ENCODE measurements at places on chromosomes 12 and 14. TPM values are rescaled to one million over a fixed set of nuclear protein-coding genes. Genes with fewer than 3 reads are reported as not detected.
A peak's percentile ranks its signal among the peaks of the same experiment; 100 is the strongest.

LUM gene
- total RNA-seq = 0.69 TPM

CCT2 gene
- 398 TPM for total RNA-seq

GSG1 gene
- not detected for total RNA-seq

- H3K27ac ChIP-seq = no peak overlapping the region
- DNase-seq = no peak
- no peaks in the 10 kb centered on the region for H3K36me3 ChIP-seq
Measured at GRCh38 chr12:105995961-105996431, 142.8 kb downstream of the NUAK1 start.

- no peaks in the 10 kb centered on the region for H3K36me3 ChIP-seq
- no peak for DNase-seq
- H3K4me3 ChIP-seq = no peak overlapping the region
- H3K4me1 ChIP-seq = no peaks in the 10 kb centered on the region
- H3K27ac ChIP-seq = no peak overlapping the region
Measured at GRCh38 chr14:69688299-69688649, 76.9 kb downstream of the SUSD6 start.

DNA sequence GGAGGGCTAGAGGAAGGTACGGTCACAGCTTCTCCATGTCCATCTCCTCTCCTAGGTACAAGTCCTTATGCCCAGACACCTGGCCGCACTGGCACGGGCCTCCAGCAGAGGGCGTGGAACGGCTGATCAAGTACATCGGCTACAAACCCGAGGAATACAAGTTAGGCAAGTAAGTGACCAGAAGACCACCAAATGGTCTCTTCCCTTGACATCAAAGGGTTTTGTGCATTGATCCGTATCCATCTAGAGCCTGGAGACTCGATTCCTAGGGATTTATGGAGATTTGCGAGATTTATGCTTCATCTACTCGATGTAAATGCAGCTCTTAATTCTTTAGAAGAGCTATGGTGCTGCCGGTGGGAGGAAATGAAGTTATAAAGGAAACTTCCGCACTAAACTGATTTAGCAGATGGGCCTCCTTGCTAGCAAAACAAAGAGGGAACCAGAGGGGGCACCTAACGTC is 44.2 kb downstream of the KCTD10 start:
- H3K27me3 ChIP-seq = no peaks in the 10 kb centered on the region
- H3K36me3 ChIP-seq = no peaks in the 10 kb centered on the region
- no peaks in the 10 kb centered on the region for H3K4me1 ChIP-seq
- no peak overlapping the region for H3K4me3 ChIP-seq

- no peak overlapping the region for H3K27ac ChIP-seq
- DNase-seq = no peak
- no peaks in the 10 kb centered on the region for H3K27me3 ChIP-seq
Measured at GRCh38 chr12:88496429-88496828, 83.8 kb downstream of the KITLG start.

DNA sequence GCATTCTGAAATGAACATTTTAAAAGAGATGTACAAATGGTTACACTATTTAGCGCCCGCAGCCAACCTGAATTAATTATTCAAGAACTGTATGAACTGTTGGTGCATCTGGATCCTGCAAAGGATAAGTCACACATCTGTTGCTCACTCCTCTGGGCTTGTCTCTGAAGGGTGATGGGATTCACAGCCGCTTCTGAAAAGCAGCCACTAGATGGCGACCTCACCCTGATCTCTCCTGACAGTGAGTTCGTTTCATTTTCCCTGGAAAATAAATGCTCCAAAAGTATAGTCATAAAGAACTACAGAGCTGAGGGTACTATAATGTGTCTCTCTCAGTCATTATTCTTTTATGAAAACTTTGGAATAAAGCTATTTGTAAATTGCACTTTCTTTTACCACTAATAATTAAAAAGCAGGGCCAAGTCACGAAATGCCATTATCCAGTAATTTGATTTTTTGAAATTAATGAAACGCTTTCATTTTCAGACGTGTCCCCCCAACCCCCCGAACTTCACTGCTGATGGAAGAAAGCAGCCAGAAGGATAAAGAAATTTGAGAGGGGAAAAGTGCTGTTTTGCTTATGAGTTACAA is 789.6 kb downstream of the NRXN3 start:
- H3K4me3 ChIP-seq = no peak overlapping the region
- no peaks in the 10 kb centered on the region for H3K27me3 ChIP-seq
- no peaks in the 10 kb centered on the region for H3K4me1 ChIP-seq
- no peak overlapping the region for H3K27ac ChIP-seq

GRCh38 chr12:124861492-124861891 is 2.2 kb downstream of the SCARB1 start:
- H3K36me3 ChIP-seq = peaks cover 12% of the 10 kb centered on the region
- peaks cover 20% of the 10 kb centered on the region for H3K4me1 ChIP-seq
- H3K27ac ChIP-seq = peak overlapping the region; percentile 93
- H3K4me3 ChIP-seq = peak overlapping the region; percentile 92
- no peaks in the 10 kb centered on the region for H3K27me3 ChIP-seq
- peak; percentile 53 for DNase-seq

- H3K27me3 ChIP-seq = no peaks in the 10 kb centered on the region
- no peak for DNase-seq
- H3K36me3 ChIP-seq = no peaks in the 10 kb centered on the region
- no peaks in the 10 kb centered on the region for H3K4me1 ChIP-seq
Measured at GRCh38 chr14:24609655-24610344, at the start of gene GZMH. GZMH (minus strand) TSS chr14:24609685; CDS start chr14:24609613, 72 bp downstream.

- H3K27ac ChIP-seq = no peak overlapping the region
- H3K4me3 ChIP-seq = no peak overlapping the region
- peaks cover 6% of the 10 kb centered on the region for H3K27me3 ChIP-seq
Measured at GRCh38 chr12:128771681-128772080, 52.1 kb downstream of the SLC15A4 start.

GRCh38 chr14:68749487-68750475 is 43.1 kb downstream of the ZFP36L1 start:
- H3K27ac ChIP-seq = no peak overlapping the region
- no peak for DNase-seq
- H3K27me3 ChIP-seq = no peaks in the 10 kb centered on the region

Data from HCT116 (cell line).